ENCODE measurements at places on chromosomes 1 and 21.
A peak's percentile ranks its signal among the peaks of the same experiment; 100 is the strongest.

GRCh38 chr1:156471496-156472490 is 28.8 kb downstream of the MEF2D start:
- DNase-seq, result peak; percentile 65

- no peak for DNase-seq
These were observed 90.7 kb upstream of the IFFO2 start for GRCh38 chr1:19046972-19047731.

DNA sequence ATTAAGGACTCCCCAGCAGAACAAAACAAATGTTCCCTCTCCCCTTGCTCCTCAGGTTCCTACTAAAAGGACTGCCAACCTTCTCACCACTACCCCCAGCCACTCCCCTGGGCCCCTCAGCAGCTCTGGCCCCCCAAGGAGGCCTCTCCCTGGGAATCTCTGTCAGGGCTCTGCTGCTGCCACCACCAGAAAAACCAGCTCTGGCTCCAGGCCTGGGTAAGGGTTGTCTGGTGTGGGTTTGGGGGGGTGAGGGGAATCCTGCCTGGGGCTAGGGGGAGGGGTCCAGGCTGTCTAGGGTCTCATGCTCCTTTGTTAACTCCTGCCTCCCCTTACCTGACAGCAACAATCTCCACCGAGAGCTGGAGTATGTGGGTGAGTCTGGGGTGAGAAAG is 4.8 kb downstream of the NECTIN4 start:
- DNase-seq, result no peak

DNA sequence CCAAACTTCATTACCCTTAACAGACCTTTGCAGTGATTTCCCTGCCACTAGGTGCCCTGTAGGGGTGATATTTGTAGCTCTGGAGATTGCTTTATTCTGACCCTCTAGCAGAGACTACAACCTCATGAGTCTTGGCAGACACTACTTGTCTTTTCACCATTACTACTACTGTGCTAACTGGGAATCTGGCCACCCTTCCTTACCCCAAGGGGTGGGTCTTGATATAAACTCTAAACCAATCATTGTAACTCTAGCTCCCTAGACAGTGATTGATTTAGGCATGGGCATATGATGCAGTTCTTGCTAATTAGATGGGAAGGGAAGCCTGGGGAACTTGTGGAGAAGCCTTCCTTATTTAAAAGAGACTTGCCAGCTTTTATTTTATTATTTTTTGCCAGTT is 3.9 kb downstream of the KPNA6 start:
- DNase-seq, result no peak

GRCh38 chr1:247386217-247386616 is 29.8 kb upstream of the NLRP3 start:
- no peak for DNase-seq

GRCh38 chr1:235998812-235999211 is 66.1 kb downstream of the NID1 start:
- no peak for DNase-seq

GRCh38 chr1:97051823-97052222 is 330.2 kb downstream of the PTBP2 start:
- no peak for DNase-seq

GRCh38 chr1:88890791-88891317 is 513 bp downstream of the GTF2B start:
- DNase-seq, result no peak

GRCh38 chr1:174584071-174584470 is 136.3 kb downstream of the GPR52 start:
- DNase-seq, result no peak

DNA sequence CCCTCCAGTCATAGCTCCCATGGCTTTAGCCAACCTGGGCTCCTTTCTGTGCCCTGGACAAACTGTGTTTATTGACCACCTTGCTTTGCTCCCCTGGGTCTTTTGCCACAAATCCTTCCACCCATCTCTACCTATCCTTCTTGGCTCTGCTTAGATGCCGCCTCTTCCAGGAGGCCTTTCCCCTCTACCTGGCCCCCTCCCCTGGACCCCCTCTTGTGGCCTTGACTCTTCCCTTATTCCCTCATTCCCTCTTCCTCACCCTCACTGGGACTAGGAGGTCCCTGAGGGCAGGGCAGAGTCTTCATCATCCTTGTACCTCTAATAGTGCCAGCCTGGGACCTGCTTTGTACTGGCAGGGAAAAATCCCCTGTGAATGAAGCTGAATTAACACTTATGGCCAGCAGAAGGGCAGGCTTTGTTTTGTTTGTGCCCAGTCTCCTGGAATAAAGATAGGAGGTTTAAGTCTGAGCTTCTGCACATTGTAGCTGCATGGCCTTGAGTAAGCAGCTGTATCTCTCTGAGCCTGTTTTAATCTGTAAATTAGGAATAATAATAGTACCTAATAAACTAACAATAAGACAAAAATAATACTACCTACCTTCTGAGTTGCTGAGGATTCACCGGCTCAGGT is 13.7 kb downstream of the PTPRU start:
- DNase-seq, result no peak

- DNase-seq, result no peak
These were observed 275.4 kb upstream of the SGIP1 start for GRCh38 chr1:66258404-66259105.

Measured in NCI-H2171 (cell line).